Foreskin fibroblast (primary cell): ENCODE measurements at places on chromosomes 7 and 10.

DNA sequence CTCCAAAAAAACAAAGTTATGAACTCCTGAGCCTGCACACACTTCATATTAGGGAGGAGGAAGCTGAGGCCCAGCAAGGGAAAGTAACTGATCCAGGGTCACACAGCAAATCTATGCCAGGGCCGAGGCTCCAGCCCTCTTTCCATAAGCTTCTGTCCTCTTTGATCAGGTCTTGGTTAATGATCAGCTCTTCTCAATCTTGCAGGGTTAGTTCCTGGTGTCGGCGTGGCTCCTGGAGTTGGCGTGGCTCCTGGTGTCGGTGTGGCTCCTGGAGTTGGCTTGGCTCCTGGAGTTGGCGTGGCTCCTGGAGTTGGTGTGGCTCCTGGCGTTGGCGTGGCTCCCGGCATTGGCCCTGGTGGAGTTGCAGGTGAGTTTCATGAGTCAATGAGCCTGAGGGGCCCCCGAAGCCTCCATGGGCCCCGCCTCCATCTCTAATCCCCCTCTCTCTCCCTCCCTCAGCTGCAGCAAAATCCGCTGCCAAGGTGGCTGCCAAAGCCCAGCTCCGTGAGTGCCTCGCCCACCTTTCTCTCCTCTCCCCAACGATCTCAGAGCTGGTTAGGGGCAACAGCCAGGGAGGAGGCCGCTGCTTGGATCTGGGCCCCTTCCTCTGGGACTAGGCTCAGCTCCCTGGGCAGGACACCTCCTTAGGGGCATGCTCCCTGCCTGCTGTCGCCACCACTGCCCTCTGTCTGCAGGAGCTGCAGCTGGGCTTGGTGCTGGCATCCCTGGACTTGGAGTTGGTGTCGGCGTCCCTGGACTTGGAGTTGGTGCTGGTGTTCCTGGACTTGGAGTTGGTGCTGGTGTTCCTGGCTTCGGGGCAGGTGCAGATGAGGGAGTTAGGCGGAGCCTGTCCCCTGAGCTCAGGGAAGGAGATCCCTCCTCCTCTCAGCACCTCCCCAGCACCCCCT lies 23.7 kb upstream of the LIMK1 start:
- no peak for DNase-seq

GRCh38 chr10:122550983-122551382 lies 9.6 kb upstream of the DMBT1 start:
- no peak for DNase-seq

- DNase-seq = no peak
Measured at GRCh38 chr7:130490888-130491804, 739 bp upstream of the MEST start.

DNA sequence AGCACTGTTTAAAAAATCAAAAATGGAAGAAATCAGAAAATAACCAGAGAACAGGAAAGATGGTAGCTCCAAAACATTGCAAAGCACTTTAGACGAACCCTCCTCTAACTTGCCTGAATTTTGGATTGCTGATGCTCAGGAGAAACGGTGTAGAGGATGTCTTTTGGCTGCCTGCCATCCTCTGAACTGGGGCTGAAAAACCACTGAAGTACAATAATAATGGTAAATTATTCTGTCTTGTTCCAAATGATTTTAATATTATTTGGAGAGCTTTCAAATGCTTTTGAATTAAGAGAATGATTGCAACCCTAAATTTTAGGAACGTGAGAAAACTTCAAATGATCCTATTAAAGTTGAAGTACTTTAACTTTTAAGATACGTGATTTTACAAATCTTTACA lies 167.3 kb upstream of the SLC13A1 start:
- DNase-seq = no peak

- DNase-seq = no peak
Measured at GRCh38 chr7:25842201-25842733, 309.7 kb upstream of the NFE2L3 start.

GRCh38 chr10:90992462-90992861 lies 71.6 kb upstream of the ANKRD1 start:
- no peak for DNase-seq

- DNase-seq = peak; percentile 2
Measured at GRCh38 chr7:22356701-22357310, at the start of gene RAPGEF5. TSS of gene RAPGEF5 (minus strand) at chr7:22357154. CDS start at chr7:22357060, 94 bp downstream.

- DNase-seq = no peak
Measured at GRCh38 chr7:118755067-118755625, 530.6 kb downstream of the ANKRD7 start.

- no peak for DNase-seq
Measured at GRCh38 chr10:19209319-19209718, 160.7 kb downstream of the MALRD1 start.

- peak; percentile 54 for DNase-seq
Measured at GRCh38 chr7:17696422-17696821, 243.9 kb downstream of the SNX13 start.

GRCh38 chr7:139771001-139771956 lies 6.5 kb downstream of the HIPK2 start:
- DNase-seq = peak; percentile 58

GRCh38 chr7:88306590-88307048 lies at the start of gene STEAP4:
TSS of gene STEAP4 (minus strand) at chr7:88306894. CDS start at chr7:88284269, 22,625 bp downstream.
- peak; percentile 92 for DNase-seq

GRCh38 chr7:25642849-25643248 lies 414.6 kb upstream of the NPVF start:
- DNase-seq = no peak

GRCh38 chr10:58930500-58930899 lies 245.9 kb upstream of the PHYHIPL start:
- peak; percentile 70 for DNase-seq

GRCh38 chr10:50613150-50613549 lies 10.6 kb downstream of the SGMS1 start:
- DNase-seq = no peak

DNA sequence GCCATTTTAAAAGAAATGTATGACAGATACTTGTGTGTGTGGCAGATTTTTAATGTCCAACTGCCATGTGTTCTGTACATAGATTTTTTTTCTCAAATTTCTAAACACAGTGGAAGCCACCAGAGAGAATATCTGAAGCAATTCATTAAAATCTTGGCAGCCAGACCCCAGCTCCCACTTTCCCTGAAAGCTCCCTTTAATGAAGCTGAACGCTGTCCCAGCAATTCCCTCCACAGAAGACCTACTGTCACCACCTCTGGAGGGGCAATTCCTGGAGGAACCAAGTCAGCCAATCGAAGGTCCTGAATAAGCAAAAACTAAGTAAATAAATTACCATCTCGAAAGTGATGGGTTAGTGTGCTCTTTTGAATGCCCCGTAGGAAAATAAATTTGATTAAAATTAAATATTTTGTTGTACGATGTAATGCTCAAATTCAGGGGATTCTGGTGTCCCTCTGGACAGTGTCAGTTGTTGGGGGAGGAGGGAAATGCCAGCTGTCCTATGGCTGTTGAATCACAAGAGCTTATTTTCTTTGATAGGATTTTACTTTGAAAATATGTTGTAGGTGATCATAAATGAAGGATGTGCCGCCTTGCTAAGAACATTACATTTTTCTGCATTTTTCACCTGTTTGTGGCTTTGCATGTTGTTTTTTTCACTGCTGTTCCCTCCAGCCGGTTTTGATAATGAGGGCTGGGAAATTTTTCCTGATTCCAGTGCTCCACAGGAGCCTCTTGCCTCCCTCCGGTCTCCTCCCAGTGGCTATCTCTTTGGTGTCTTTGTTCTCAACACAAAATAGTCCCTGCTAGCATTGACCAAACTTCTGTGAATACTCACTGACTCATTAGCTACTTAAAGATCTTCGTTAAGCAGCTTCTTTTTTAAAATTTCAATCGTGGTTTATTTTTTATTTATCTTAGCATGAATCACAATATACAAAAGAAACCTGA lies 9.2 kb upstream of the GSAP start:
- DNase-seq = peak; percentile 82

DNA sequence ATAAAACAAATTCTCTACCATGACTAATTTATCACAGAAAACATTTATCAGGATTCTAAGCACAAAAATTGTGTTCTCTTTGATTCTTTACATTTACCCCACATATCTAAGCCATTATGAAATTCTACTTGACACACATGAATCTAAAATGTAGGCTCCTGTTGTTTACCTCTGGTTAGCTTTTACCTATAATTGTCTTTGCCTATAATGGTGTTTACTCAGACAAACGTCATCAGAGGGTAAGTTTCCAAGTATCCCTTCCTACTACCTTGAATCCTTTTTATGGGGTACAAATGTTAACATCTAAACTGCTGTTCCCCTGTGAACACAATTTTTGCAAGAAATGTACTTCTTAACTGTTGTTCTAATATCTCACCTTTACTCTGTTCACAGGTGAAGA lies 63.5 kb downstream of the MINDY3 start:
- DNase-seq = no peak

GRCh38 chr7:134482858-134483257 lies 24.0 kb upstream of the AKR1B1 start:
- DNase-seq = no peak

DNA sequence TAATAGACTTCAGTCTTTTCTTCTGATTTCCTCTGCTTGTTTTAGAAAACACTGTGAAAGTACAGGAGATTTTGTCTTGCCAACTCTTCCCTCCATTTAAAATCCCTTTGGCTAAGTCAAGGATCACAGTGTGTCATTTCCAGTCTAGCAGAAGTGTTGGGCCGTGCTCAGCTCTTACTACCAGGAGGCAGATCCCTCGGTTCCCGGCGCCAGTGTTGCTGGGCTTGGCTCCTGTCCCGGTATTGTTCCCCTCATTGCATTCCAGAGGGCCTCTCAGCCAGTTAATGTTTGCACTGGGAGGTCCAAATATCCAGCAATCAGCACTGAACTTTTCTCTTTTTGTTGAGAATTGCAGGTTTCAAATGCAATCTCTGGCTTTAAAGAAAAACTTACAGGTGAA lies 612.1 kb upstream of the MGMT start:
- DNase-seq = no peak

GRCh38 chr7:50621973-50622490 lies 56.8 kb upstream of the DDC start:
- no peak for DNase-seq

- DNase-seq = no peak
Measured at GRCh38 chr10:130782467-130782866, 529.1 kb downstream of the TCERG1L start.

DNA sequence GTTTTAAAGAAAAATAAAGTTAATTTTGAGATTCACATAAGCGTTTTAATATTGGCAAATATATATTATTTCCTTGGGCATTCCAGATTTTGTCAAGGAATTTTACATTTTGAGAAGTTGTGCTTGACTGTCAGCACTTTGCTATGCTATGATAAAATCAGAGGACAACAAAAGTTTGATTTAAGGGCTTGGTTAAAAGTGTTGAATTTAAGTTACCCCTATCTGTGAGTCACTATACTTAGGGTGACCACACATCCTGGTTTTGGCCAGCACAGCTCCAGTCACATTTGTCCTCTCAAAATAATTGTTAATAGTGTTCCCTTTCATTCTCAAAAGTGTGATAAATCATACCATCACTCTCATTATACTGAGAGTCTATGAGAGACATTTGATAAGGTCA lies 34.2 kb upstream of the ANK3 start:
- peak; percentile 63 for DNase-seq

- DNase-seq = peak; percentile 82
Measured at GRCh38 chr10:43854007-43854406, 205.3 kb upstream of the ZNF32 start.

- DNase-seq = no peak
Measured at GRCh38 chr10:121781101-121781500, 146.7 kb downstream of the ATE1 start.

- peak; percentile 81 for DNase-seq
Measured at GRCh38 chr10:100506596-100507356, 12.9 kb downstream of the SEC31B start.

DNA sequence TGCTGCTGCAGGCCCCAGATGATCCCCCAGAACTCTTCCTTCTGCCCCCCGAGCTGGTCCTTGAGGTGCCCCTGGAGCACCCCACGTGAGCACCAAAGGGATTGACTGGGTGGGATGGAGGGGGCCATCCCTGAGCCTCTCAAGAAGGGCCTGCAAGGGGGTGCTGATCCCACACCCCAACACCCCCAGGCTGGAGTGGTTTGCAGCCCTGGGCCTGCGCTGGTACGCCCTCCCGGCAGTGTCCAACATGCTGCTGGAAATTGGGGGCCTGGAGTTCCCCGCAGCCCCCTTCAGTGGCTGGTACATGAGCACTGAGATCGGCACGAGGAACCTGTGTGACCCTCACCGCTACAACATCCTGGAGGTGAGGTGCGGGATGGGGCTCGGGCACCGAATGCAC lies 8.2 kb downstream of the NOS3 start:
- DNase-seq = no peak

- no peak for DNase-seq
Measured at GRCh38 chr10:69665474-69666320, 35.6 kb downstream of the FAM241B start.

DNA sequence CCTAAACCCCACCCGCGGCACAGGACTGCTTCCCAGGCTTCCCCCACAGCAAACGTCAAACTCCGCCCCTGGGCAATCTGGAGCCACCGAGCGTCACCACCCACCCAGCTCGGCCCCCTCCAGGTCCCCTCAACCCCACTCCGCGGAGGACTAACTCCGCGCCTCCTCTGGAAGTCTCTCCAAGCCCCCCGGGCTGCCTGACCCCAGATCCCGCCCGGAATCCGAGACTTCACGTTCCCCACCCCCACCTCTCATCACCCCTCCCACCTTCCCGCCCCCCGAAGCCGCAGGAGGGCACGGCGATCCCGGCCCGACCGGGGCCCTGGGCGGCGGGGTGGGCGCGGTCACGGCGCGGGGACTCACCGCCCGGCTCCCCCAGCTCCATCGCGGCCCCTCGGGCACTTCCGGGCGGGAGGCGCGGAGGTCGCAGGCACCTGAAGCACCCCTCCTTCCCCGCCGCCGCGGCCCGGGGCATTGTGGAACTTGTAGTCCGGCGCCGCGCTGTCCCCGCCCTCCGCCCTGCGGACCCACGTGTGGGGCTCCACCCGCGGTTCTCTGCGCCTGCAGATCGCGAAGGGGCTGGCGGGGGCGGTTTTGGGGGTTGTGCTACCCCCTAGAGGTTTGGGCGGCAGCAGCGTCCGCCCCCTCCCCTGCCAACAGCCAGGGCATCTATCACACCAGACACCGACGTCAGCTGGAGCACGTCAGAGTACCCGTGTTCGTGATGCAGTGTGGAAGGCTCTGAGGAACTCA lies at the start of gene TMUB1:
TSS of gene TMUB1 (minus strand) at position 423 of the 753 bp plus-strand sequence. CDS start 930 bp downstream, outside the sequence.
- peak; percentile 45 for DNase-seq

DNA sequence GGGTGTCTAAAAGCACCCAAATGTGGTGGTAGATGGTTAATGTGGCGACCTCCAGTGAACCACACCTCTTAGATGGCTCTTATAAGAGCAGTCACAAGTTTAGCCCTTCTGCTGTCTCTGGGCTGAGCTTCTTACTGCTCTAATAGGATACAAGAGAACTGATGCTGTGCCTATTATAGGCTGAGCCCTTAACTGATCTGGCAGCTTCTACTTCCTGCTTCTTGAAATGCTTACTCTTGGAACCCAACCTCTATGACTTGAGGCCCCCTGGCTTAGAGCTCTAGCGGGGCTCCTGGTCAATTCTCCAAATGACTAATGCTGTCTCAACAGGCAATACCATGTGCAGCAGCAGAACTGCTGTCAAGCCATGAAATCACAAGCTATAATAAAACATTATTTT lies 35.0 kb upstream of the LSM8 start:
- no peak for DNase-seq

- no peak for DNase-seq
Measured at GRCh38 chr10:76082232-76082631, 650.8 kb downstream of the LRMDA start.

DNA sequence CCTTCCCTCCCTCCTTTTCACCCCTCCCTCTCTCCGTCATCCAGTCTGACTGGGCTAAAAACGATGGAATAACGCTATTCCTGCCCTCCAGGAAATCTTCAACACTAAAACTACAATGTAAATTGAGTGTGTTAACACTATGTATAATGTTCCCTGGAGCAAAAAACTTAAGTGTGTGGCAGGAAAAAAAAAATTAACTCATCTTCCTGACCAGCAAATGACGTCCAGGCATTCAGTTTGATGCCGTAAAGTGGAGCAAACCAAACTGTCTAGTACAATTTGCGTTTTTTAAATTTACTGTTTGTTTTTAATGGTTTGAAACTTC lies 545 bp upstream of the MTPN start:
- no peak for DNase-seq
